ENCODE measurements at places on chromosomes 13 and 19. TPM values are rescaled to one million over a fixed set of nuclear protein-coding genes. Genes with fewer than 3 reads are reported as not detected.

DNA sequence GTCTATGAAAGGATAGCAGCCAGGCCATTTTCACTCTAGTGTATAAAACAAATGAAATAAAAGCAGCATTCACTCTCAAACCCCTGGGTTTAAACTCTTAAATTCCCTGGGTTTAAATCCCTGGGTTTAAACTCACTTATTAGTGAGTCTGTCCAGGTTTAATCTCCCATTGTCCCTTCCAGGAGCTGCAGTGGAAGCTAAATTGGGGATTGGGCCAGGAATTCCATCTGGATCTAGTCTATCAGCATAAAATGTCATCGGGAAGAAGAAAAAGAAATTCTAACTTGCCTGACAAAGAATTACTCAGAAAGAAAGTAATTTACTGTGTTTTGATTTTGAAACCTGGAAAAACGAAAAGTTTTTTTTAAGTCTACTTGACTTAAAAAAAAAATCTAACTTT is 54.8 kb downstream of the FRY start:
- H3K27ac ChIP-seq: no peak overlapping the region
- peak; percentile 15 for DNase-seq
- no peak overlapping the region for H3K4me3 ChIP-seq
- no peaks in the 10 kb centered on the region for H3K4me1 ChIP-seq

DNA sequence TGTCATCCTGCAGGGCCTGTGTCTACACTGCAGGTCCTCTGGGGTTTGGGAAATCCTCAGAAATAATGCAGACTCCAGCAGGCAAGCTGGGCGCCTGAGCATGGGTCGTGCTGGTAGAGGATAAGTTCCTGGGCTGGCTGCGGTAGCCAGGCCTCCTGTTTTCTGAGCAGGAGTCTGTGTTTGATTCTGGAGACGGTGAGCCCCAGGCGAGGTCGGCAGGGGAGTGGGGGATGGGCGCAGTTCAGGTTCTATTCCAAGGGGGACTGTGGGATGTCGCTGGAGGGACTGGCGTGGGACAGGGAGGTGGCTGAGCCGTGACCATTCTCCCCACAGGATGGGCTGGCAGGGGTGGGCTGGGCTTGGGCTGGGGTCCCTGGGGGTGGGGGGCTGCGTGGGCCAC is 154.7 kb downstream of the KDM4B start:
- no peak for DNase-seq
- H3K36me3 ChIP-seq: peaks cover 12% of the 10 kb centered on the region
- H3K27me3 ChIP-seq: no peaks in the 10 kb centered on the region
- no peak overlapping the region for H3K27ac ChIP-seq
- H3K4me3 ChIP-seq: no peak overlapping the region
- H3K4me1 ChIP-seq: no peaks in the 10 kb centered on the region

DNA sequence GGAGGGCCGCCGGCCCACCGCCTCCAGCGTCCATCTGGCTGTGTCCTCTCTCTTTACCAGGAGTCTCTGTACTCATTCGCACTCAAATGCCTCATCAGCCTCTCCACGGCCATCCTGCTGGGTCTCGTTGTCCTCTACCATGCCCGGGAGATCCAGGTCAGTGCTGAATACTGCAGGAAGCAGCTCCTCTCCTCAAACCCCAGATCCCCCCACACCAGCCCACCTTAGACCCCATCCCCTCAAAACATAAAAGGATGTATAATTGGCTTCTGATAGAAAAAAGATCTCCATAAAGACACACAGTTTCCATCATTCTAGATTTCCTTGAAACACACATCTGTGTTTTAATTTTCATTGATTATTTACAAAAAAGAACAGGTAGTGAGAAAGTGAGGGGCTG is 8.1 kb downstream of the KCNN1 start:
- no peak for DNase-seq
- no peak overlapping the region for H3K4me3 ChIP-seq
- no peak overlapping the region for H3K27ac ChIP-seq
- H3K36me3 ChIP-seq: no peaks in the 10 kb centered on the region
- H3K4me1 ChIP-seq: no peaks in the 10 kb centered on the region

Gene VN1R2
- 0.17 TPM for total RNA-seq
